ENCODE measurements at places on chromosomes 6 and 20.

DNA sequence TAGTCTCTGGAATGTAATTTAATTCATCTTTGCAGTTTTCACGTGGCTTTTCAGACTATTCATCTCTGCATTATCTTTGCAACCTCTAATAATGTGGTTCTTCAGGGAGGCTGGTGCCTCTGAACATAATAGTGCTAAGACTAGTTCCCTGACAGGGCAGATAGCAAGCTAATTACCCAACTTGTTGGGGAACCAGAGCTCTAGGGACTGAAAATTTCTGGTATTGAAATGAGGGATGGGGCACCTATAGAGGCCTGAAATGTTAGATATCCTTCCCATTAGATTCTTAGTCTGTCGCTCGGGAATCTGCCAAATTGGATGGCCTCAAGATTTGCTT, 693.6 kb upstream of the MAP3K7 start:
- no peak for DNase-seq

DNA sequence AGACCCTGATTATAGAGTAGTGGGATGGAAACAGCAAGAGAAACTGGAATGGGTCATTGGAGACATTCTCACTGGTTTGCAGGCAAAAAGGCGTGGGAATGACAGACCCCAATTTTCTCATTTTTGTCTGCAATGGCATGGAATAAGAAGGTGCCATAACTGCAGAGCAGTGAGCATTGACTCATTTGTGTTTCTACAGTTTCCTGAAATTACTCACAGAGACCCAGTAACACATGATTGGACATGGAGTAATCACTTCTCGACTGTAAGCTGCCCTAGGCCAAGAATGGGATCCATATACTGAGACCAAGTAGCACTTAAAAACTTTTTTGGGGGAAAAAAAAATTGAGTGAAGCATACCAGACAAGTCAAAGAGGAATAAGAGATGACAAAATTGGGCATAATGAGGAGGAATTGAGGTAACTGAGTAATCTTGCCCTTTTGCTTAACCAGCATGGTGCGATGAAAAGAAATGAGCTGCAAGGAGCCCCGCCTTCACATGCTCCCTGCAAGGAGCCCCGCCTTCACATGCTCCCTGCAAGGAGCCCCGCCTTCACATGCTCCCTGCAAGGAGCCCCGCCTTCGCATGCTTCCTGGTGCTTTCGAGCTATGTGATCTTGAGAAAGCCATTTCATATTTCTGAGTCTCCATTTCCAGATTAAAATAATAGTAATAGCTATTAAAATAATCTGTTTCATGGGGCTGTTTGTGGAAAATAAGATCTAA, 44.1 kb downstream of the NHSL1 start:
- peak; percentile 29 for DNase-seq

GRCh38 chr6:43747784-43748183, 22.2 kb upstream of the VEGFA start:
- no peak for DNase-seq

GRCh38 chr6:40543146-40543545, 44.0 kb downstream of the LRFN2 start:
- no peak for DNase-seq

DNA sequence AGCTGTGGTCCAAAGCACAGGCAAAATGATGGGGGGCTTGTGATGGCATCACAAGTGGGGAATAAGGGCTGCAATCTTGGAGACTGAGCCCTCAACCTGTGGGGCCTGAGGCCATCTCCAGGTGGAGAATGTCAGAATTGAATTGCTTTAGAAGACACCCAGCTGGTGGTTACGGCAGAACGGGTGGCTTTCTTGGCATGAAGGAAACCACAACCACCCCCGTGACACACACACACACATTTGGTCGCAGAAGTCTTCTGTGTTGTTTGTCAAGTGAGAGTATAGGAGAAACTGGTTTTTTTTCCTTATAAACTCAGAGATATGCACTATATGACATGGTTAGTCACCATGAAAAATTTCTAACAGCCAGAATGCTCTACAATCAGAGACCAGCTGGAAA, 139.5 kb upstream of the CDH4 start:
- DNase-seq: no peak

- no peak for DNase-seq
These were observed 95.5 kb downstream of the PREX1 start for GRCh38 chr20:48732081-48732829.

GRCh38 chr20:48684501-48685041, 143.2 kb downstream of the PREX1 start:
- DNase-seq: no peak

DNA sequence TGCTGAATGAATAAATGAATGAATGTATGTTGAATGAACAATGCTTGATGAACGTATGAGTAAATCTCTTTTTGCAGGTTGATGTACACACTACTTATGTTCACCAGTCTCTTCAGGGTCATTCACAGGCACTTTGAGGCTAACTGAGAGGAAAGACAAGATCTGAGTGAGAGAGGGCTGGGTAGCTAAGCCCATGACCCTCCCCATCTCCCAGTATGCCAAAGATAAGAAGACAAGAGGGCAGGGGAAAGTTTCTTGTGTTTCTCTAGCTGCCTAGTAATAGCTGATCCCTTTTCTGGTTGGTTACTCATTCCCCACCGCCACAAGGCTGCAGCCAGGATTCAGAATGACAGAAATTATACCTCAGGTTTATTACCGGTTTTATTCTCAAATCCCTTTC, 90.7 kb downstream of the CEP57L1 start:
- no peak for DNase-seq

- DNase-seq: no peak
These were observed 9.2 kb downstream of the SIM1 start for GRCh38 chr6:100455230-100456124.

DNA sequence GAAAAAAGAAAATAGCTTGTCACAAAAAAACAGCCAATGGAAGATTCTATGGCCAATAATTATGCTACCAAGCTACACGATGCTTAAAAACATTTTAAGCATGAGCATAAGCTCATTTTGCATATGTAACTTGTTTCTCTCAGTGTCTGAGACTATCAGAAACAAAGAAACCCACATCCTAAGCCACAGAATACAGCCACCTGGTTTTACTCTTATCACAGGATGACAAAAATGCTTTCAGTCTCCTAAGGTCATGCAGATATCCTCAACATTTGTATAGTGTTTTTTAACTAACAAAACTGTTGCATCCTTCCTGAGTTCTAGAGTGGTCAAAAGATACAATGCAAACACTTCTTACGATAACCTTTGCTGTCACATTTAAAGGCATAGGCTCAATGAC, 172.1 kb upstream of the RUNX2 start:
- DNase-seq: no peak

GRCh38 chr6:93992976-93993375, 573.6 kb upstream of the EPHA7 start:
- DNase-seq: no peak

- no peak for DNase-seq
These were observed 36.2 kb upstream of the DSP start for GRCh38 chr6:7505189-7505699.

- no peak for DNase-seq
These were observed 13.1 kb upstream of the BCAS1 start for GRCh38 chr20:54083459-54083858.

DNA sequence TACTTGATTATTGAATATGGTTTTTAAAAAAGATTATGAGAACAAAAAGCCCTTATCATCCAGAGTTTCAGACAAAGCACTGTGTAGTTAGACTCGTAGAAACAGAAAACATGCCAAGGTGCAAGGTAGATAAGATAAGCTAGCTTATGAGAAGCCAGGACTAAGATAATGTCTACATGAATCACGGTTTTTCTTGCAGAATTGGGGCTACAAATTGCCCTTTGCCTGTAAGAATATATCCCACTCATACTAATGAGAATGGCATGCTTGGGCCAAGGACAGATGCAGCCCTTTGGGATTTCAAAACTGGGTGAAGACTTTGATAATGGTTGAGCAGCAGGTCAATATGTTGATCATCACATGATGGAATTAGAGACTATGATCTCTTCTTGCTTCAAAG, 165.3 kb upstream of the PREP start:
- no peak for DNase-seq

DNA sequence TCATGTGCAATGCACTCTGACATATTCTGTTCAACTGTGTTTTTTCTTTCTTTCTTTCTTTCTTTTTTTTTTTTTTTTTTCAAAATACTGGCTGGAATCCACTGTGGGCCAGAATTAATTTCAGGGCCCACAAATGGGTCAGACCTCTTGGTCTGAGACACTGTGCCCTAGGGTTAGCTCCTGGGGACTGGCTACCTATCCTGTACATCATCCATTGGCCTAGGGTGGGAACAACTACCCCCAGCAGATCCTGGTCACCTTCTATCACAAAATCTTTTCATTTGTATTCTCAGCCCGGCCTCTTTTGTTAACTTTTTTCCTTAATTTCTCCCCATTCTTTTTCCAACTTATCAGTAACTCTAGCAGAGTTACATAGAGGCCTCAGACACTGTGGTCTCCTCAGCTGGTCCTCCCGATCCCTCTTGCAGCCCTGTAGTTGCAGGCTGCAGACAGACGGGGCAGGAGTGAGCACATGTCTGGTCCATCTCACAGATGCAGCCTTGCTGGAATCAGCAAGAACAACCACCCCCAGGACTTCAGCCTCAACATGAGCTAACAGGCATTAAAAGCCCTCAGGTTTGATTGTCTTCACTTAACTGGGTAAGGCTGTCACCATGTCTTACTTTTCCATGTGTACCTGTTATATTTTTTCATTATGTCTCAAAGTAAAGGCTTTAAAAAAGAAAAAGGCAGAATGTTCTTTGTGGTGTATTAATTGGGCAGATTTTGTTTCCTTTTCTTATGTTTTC, 41.3 kb downstream of the TXLNB start:
- peak; percentile 32 for DNase-seq

- no peak for DNase-seq
These were observed 128.2 kb downstream of the COL12A1 start for GRCh38 chr6:75077701-75078100.

GRCh38 chr6:142872376-142872775, 72.6 kb downstream of the HIVEP2 start:
- no peak for DNase-seq

DNA sequence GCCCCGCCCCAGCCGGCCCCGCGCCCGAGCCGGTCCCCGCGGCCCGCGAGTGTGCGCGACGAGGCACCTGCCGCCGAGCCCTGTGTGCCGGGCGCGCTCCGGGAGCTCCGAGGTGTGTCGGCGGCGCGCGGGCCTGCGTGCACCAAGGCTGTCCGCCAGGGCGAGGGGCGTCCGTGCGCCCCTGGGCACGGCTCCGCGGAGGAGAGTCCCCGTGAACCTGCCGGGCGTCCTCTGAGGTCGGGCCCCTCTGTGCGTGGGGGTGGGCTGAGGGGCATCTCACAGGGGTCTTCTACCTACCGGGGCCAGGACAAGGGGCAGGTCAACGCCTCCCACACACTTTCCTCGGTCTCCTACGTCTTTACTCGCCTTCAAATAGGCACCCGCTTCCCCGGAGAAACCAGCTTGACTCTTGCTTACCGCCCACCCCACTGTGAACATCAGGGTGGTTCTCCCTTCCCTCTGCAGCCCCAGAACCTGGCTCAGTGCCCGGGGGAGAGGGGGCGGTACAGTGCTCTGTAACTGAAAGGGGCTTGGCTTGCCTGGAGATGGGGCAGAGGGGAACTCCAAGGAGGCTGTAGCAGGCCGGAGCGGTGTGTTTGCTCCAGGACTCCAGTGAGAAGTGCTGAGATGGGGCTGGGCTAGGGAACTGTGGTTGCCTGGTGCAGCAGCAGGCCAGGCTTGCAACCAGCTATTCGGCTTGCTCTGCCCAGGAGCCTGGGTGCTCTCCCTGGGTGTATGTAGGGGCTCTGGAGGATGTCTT, at the start of gene SAMD10:
TSS of gene SAMD10 (minus strand) at position 86 of the 760 bp plus-strand sequence. CDS start 175 bp downstream, outside the sequence.
- peak; percentile 57 for DNase-seq

GRCh38 chr6:119368921-119369320, 19.4 kb upstream of the MAN1A1 start:
- DNase-seq: no peak

DNA sequence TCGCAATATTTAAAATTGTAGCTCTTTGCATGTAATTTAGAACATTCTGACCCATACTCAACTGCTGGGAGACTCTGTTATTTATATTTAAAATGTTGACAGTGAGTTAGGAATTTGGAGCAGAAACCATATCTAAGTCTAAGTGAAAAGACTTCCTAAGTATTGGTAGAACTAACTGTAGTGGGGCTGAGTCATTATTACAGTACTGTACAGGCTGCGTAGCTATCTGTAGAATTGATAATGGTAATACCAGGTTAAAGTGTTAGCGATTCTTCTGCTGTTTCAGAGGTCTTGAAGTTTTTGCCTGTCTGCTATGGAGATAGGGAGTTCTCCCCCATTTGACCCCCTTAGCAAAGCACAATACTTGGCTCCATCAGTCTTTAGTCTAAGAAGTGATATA, 3.6 kb downstream of the TOP1 start:
- no peak for DNase-seq

DNA sequence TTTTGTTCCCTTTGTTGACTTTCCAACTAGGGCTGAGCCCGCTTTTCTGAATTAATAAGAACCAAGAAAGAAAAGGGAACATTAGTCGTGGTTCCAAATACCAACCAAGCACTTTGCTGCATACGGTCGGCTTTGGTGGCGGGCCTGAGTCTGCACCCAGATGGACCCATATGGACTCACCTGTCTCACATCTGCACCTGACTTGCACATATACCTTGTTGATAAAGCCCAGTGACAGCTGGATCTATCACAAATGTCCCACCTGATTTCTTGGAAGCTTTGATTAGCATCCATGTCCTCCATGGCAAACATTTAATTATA, 39.0 kb downstream of the TPD52L1 start:
- no peak for DNase-seq

- DNase-seq: no peak
These were observed 28.3 kb downstream of the ZC3H12D start for GRCh38 chr6:149456311-149457021.

DNA sequence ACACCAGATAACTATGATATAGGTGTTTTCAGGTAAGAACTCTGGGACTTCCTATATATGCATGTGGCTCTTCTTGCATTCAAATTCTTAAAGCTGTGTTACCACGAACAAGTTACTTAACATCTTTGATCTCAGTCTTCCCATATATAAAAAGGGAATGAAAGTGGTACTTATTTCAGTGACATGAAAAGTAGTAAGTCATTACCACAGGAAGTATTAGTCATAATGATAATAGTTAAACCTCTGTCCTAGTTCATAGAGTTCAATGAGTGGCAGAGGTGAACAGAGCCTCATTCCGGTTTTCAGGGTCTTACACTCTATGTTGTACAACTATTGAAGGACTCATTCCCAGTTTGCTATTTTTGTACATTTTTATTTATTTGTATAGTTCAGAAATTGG, 237.0 kb downstream of the NKAIN2 start:
- no peak for DNase-seq

GRCh38 chr20:17281478-17281877, 54.6 kb downstream of the PCSK2 start:
- no peak for DNase-seq

GRCh38 chr20:63454731-63455567, 17.5 kb downstream of the KCNQ2 start:
- no peak for DNase-seq

GRCh38 chr6:41547799-41548097, 1.6 kb downstream of the FOXP4 start:
- no peak for DNase-seq
